ENCODE measurements at places on chromosomes 5 and 9.
A peak's percentile ranks its signal among the peaks of the same experiment; 100 is the strongest.

GRCh38 chr5:109900911-109901627 is 211.3 kb downstream of the MAN2A1 start:
- no peak for DNase-seq

DNA sequence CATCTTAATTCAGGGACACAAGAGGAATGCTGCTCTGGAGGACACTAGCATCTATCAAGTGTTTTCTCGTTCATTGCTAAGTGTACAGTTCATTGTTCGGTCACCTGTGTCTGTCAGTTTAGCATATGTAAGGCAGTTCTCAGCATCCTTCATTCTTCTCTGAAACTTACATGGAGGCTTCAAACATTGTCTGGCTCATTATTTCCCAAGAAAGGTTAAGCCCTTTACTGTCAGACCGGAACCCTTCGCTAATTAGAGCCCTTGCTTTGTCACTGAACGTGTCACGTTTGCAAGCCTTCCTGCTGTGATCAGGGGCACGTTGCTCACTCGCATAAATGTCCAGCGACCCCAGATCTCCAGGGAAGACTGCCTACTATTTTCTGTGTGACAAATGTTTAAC is 62.3 kb upstream of the RIOK2 start:
- DNase-seq: no peak

DNA sequence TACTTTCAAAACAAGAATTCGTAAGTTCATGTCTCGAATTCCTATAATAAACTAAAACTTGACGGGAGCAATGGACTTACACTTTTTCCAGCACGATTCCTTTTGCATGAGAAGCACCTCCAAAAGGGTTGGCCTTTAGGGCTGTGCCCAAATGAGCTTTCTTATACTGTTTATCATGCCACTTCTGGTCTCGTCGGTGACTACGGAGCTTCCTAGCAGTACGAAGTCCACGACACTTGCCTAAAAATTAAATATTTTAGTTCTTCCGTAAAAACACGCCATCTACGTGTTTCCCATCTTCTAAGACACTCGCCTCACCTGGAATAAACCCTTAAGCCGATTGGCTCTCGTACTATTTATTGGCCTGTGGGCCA is 554 bp downstream of the RPS23 start:
- DNase-seq: no peak

DNA sequence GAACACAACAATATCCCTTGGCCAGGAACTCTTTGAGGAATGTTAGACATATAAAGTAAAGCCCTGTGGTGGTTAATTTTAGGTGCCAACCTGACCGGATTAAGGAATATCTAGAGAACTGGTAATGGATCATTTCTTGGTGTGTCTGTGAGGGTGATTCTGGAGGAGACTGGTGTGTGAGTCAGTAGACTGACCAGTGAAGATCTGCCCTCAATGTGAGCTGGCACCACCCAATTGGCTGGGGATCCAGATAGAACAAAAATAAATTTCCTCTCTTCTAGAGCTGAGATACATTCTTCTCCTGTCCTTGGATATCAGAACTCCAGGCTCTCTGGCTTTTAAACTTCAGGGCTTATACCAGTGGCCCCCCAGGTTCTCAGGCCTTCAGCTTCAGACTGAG is 56.2 kb upstream of the TNPO1 start:
- DNase-seq: no peak

DNA sequence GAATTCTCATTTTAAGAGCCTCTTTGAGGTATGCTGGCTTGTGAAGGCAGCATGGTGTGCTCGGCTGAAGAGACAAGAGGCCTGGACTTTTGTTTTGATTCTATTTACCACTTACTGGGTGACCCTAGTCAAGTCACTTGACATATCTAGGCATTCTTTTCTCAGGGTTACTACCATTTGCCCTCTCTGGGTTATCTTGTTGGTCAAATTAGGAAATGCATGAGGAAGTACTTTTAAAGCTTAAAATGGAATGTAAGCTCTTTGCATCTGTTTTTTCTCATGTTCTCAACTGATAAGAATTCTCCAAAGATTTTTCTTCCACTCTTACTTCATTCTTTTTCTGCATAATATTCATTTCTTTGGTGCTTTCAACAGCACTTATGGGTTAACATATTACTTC is 173.1 kb downstream of the PLK2 start:
- no peak for DNase-seq

DNA sequence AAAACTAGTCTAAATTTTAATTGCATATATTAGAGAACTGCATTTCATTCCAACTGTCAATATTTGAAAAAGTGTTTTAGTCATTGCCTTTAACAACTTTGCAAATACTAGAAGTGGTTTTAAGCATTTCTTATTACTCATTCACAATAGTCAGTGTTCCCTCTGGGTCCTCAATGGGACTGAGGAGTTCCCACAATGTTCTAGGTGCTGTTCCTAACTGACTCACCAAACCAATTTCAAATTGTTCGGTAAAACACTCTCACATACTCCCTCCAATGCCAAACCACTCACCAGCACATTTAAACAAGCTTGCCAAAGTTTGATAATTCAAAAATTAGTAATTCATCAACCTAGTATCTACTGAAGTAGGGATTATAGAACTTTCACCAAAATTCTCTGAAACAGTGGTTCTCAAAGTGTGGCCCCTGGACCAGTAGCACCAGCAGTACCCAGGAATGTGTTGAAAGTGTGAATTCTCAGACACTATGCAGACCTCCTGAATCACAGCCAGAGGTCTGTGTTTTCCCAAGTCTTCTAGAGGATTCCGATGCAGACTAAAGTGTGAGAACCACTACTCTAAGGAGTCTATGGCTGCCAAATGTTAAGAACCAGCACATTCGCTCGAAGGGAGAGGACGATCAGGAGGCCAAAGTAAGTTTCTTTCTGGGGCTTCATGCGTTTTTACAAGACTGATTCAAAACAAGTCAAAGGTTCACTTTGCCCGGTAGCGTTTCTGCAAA is 72.8 kb downstream of the APBA1 start:
- no peak for DNase-seq

- DNase-seq: peak; percentile 67
These were observed 43.4 kb upstream of the N4BP3 start for GRCh38 chr5:178069909-178070308.

- DNase-seq: peak; percentile 62
These were observed 21.6 kb downstream of the ANKS6 start for GRCh38 chr9:98774746-98775145.

- DNase-seq: no peak
These were observed 65.5 kb upstream of the SPRY4 start for GRCh38 chr5:142390334-142390733.

- DNase-seq: no peak
These were observed 303.1 kb upstream of the IRX4 start for GRCh38 chr5:2185646-2186471.

- DNase-seq: no peak
These were observed 157.6 kb downstream of the CD180 start for GRCh38 chr5:67038817-67039603.

- DNase-seq: no peak
These were observed 59.3 kb upstream of the RNU6ATAC start for GRCh38 chr9:134223591-134224122.

- DNase-seq: no peak
These were observed 22.1 kb upstream of the FAM13B start for GRCh38 chr5:138054847-138055558.

DNA sequence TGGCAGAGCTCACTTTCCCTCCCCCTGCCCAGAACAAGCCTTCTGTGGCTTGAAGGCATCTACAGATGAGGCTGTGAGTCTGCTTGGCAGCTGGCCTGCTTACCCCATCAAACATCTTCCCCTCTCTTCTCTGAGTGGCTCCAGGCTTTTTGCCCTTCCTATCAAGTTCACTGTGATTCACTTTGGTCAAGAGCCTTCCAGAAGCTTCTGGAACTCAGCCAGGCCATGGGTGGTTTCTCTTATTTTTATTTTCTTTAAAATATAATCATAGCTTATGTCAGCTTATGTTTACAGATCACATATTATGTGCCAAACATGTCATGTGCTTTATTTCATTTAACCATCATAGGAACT is 267.0 kb downstream of the SEC61B start:
- no peak for DNase-seq

GRCh38 chr5:75664979-75665378 is 52.3 kb downstream of the POC5 start:
- no peak for DNase-seq

GRCh38 chr5:119439140-119439631 is 13.1 kb upstream of the HSD17B4 start:
- no peak for DNase-seq

DNA sequence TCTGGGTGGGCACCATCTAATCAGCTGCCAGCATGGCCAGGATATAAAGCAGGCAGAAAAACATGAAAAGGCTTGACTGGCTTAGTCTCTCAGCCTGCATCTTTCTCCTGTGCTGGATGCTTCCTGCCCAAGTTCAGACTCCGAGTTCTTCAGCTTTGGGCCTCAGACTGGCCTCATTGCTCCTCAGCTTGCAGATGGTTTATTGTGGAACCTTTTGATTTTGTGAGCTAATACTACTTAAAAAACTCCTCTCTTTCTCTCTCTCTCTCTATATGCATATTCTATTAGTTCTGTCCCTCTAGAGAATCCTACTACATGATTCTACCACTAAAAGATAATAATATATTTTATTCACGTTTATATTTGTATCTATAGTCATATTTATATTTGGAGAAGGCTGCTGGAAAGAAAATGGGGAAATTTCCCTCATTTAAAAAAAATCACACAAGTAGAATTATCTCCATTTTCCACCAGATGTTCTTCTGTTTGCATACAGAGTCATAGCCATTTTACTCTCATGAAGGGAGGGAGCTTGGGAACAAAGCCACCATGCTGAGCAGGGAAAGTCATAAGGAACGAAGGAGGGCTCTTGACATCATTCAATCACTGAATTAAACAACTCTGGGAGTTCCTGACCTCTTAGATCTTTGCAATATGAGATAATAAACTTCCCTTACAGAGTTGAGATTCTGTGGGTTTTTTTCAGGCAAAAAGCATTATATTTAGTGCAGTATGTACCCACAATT is 1137.4 kb upstream of the CDH18 start:
- no peak for DNase-seq

DNA sequence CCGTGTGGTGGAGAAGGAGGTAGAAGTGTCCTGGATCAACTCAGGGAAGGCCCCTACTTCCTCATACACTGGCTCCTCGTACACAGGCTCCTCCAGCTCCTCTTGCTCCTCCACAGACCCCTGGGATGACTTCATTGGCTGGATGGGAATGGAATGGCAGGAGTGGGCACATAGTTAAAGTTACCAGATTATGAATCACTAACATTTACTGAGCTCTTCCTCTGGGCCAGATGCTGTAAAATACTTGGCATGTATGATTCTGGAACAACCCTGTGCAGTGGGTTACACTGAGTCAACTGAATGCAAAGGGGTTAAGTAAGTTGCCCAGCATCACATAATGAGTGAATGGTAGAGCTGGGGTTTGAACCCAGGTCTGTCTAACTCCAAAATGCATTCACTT is 3.1 kb upstream of the FCHSD1 start:
- DNase-seq: no peak

DNA sequence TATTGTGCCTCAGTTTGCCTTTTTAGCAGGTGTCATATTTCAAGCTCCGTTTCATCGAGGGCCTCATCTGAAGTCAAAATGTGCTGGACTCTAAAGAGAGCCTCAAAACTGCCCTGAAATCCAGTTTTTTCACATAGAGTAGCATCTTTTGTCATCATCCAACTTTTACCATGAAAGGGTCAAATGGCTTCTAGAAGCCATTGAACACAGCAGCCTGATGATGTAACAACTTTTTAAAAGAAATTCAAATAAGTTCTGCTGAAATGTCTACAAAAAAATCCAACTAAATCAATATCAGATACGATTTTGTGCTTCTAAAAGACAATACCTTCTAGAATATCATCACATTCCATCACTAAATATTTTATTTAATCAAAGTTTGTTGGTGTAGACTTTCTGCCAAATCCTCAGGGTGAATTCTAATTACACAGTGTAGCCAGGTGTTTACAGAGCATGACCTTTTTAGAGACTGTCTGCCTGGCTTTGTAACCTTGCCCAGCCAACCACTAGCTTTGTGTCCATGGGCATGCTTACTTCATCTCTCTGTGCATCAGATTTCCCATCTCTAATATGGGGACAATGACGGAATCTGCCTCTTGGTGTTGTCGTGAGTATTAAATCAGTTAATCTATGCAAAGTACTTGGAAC is 505.0 kb downstream of the EBF1 start:
- DNase-seq: no peak

- DNase-seq: no peak
These were observed 171.4 kb downstream of the SH3GL2 start for GRCh38 chr9:17750269-17750668.

DNA sequence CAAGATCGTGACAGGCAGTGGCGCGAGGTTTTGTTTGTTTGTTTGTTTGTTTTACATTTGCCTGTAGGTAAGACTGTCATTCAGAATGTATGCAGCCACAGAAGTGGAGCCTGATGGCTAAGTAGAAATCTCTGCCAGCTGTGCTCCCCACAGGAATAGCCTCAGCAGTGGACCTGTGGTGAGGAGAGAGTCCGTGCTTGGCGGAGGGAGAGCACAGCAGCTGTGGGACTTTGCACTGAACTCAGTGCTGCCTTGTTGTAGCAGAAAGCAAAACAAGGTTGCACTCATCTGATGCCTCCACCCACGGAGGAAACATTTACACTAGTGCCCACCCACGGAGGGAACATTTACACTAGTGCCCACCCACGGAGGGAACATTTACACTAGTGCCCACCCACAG is 4.4 kb upstream of the ZNF782 start:
- DNase-seq: no peak

GRCh38 chr5:154721481-154722058 is 33.6 kb upstream of the LARP1 start:
- no peak for DNase-seq

DNA sequence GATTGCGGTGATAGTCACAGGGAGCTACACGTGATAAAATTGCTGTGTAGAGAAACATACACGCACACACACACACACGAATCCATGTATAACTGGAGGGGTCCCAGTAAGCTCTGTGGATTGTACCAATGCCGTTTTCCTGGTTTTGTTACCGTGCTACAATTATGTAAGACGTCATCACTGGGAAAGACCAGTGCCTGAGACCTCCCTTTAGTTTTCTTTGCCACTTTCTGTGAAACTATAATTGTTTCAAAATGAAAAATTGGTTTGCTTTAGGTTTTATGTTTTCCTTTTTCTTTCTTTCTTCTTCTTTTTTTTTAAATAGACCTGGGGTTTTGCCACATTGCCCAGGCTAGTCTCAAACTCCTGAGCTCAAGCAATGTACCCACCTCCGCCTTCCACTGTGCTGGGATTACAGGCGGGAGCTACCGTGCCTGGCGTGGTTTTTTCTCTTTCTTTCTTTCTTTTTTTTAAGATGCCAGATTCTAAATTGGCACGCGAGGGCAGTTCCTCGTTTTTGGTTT is 21.3 kb downstream of the OR2V2 start:
- no peak for DNase-seq

- DNase-seq: no peak
These were observed 71.3 kb upstream of the RAPGEF6 start for GRCh38 chr5:131706281-131706680.

DNA sequence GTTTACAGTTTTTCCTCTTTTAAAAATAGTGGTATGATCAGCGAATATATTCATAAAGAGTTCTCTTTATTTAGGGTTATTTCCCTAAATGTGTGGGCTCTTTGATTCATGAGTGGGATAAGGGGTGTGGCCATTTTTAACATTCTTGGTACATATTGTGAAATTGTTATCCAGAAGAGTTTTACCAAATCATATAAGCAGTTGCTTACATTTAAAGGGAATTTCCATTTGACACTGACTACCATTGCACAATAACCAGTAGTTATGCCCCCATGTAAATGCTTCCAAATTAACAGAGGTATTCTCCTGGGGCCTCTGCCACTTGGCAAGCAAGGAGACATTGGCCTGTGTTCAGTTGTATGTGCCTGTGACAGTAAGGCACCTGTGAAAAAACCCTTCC is 27.2 kb downstream of the SLC25A48 start:
- DNase-seq: no peak

- DNase-seq: no peak
These were observed 2.0 kb downstream of the ADCY2 start for GRCh38 chr5:7397937-7398336.
